AG08396 (cell line): ENCODE measurements at places on chromosomes 1 and 21.

- DNase-seq, result no peak
These were observed 51.5 kb downstream of the ELK4 start for GRCh38 chr1:205580140-205580922.

DNA sequence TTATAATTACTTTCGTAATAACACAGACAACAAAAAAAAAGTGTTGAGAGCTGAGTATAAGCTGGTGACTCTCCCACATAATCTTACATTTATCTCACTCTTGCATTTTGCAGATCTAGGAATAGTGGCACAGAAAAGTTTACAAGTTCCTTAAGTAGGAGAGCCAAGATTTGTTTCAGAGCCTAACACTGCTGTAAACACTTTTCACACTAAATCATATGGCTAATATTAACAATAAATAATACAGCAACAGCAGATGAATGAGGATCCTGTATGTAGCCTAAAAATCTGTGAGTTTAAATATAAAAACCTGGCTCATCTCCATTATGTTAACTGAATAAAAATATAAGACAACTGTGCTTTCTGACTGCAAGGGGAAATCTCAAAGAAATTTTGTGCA, 846.5 kb upstream of the ADAMTS5 start:
- DNase-seq, result no peak

GRCh38 chr1:205074084-205074483, 10.2 kb downstream of the TMEM81 start:
- no peak for DNase-seq

- no peak for DNase-seq
These were observed 60.2 kb upstream of the PBX1 start for GRCh38 chr1:164498792-164499191.

DNA sequence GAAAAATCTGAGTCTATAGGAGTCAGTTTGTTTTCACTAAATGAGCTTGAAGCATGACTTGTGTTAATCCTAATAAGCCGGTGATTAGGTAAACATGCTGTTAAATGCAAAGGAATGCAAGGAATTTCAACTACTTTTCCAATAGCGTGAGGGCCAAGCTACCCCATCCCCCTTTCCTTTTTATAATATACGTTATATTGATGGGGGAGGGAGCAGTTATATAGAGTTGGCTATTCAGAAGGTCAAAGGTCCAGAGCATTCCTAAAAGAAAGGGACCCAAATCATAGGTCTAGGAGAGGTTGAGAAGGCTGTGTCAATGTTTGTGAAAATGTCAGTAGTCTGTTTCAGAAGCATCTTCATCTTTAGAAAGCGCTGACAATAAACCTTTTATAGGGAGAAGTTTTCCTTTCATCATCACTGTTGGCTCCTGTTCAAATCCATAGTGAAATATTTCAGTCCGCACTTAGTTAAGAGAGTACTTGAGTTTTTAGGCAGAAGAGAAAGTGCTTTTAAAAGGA, 3.8 kb downstream of the CCN1 start:
- peak; percentile 30 for DNase-seq

- peak; percentile 16 for DNase-seq
These were observed 3.1 kb downstream of the KCTD3 start for GRCh38 chr1:215569986-215570824.

GRCh38 chr1:17575797-17576518, 36.5 kb downstream of the ARHGEF10L start:
- DNase-seq, result no peak

GRCh38 chr1:229027158-229027557, 243.8 kb upstream of the RAB4A start:
- no peak for DNase-seq

DNA sequence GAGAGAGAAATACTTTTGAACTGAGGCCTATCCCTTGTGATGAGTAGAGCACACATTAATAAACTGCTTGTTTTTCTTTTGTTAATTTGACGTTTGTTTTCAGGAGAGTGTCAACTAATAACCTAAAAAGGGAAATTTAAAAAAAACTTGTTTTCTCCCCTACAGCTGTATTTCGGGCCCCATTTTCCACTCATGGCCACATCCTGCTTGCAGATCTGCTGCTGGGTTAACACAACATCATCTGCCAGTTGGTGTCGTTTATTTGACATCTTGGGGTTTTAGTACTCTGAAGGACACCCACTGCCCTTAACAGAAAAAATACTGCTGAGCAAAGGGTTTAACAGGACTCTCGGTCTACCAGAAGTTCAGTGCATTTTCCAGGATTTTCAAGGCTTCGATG, 848 bp upstream of the PYHIN1 start:
- DNase-seq, result no peak
